Heart right ventricle (tissue), 16 donors: ENCODE measurements at places on chromosomes 11 and 22. TPM values are rescaled to one million over a fixed set of nuclear protein-coding genes. Genes with fewer than 3 reads are reported as not detected.

GRCh38 chr22:17087498-17088131, 2.8 kb downstream of the IL17RA start:
- DNase-seq: no peak

DNA sequence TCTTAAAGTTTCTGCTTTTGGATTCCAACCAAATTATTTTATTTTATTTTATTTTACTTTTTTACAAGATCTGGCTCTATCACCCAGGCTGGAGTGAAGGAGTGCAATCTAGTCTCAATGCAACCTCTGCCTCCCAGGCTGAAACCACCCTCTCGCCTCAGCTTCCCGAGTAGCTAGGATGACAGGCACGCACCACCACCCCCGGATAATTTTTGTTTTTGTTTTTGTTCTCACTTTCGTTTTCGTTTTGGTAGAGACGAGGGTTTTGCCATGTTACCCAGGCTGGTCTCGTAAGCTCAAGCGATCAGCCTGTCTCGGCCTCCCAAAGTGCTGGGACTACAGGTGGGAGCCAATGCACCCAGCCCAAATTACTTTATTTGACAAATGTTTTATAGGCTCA, 219.8 kb downstream of the ETS1 start:
- DNase-seq: no peak

- no peak for DNase-seq
Observed at GRCh38 chr22:35866651-35867050, 149.0 kb downstream of the APOL5 start.

GGTLC2 gene
- polyA plus RNA-seq: not detected

- no peak for DNase-seq
Observed at GRCh38 chr11:27991736-27992135, 116.2 kb downstream of the KIF18A start.

DNA sequence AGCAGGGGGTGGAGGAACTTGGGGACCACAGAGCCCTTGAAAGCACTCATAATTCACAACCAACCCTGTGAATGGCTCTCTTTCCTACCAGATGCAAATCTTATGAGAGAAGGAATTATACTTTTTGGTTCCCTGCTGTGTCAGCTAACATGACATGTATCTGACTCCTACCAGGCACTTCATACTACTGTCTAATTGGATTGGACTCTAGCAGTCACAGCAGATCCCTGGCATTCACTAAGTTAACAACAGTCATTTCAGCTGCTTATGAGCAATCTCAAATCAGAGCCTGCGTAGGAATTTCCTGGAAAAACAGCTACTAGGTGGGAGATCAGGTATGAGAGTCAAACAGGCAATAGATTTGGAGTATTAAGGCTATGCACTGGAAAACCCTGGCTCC, 11.1 kb upstream of the ENDOD1 start:
- no peak for DNase-seq

DNA sequence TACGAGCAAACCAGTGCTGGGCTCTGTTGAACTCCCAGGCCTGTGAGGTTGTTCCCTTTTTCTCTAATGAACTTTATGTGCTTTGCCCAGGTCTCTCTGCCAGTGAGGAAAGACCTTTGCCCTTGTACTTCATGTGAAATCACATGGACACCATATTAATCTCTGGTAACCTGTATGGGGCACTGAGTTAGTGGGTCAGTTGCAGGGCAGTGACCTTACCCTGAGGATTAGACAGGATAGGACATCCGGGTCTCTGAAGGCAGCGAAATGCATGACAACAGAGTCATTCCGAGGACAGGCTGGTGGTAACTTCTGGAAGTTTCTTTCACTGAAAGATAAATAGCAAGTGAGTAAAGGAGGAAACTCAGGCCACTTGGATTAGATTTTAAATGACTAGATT, 93.7 kb downstream of the ZBTB16 start:
- DNase-seq: no peak

DNA sequence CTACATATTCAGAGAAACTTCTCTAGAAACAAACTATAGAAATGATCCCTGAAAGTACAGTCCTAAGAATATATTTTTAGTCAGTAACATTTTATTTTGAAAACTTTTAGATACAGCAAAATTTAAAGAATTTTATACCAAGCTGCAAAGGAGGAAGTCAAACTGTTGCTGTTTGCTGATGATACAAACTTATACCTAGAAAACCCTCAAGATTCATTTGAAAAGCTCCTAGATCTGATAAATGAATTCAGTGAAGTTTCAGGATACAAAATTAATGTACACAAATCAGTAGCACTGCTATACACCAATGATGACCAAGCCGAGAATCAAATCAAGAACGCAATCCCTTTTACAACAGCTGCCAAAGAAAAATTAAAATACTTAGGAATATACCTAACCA, 10.1 kb downstream of the ZBTB44 start:
- no peak for DNase-seq

DNA sequence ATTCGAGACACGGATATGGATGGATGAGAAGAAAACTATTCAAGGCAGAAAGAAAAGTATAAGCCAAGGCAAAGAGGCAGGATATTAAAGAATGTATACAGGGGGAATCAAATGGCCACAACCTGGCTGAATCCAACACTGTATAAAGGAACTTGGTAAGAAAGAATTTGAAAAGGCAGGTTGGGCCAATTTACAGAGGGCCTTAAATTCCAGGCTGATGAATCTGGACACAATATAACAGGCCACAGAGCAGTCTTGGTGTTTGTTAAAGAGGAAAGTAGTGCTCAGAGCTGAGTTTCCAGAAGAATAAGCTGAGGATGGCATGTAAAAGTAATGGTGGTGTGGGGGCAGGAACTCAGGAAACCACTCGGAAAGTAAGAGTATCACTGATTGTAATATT, 72.3 kb upstream of the POU2AF2 start:
- DNase-seq: no peak

DNA sequence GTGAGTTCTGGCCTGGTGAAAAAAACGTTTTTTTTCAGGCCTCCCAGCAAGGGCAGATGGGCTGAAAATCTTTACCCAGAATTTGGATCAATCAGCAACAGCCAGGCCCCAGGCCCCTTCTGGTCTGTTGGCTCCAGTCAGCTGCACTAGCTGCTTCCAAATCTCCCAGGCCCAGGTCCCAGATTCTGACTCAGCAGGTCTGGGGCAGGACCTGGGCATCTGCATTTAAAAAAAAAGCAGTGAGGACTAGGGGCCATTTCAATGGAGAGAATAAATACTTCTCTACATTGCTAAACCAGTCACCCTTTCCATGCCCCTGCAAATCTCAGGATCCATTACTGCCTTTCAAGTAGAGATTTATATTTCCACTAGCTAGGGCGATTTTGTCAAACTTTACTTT, 4.3 kb downstream of the SLC15A3 start:
- no peak for DNase-seq

GRCh38 chr11:88402192-88402715, 64.7 kb upstream of the CTSC start:
- DNase-seq: no peak

DNA sequence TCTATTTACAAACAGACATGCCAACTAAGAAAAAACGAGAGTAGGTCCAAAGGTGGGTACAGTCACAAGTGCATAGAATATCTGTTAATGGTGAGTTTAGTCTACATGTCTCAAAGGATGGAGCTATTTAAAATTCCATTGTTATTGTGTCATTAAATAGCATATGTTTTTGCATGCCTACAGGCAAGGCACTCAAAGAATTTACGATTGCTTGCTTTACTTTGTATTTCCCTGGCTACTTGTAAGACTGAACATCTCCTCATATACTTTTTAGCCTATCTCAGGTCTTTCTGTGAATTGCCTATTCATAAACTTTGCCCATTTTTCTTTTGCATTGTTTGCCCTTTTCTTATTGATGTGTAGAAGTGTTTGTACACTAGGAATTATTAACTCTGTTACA, 39.7 kb downstream of the DEUP1 start:
- DNase-seq: no peak

- DNase-seq: no peak
Observed at GRCh38 chr11:126337474-126338241, 17.8 kb upstream of the ST3GAL4 start.

DNA sequence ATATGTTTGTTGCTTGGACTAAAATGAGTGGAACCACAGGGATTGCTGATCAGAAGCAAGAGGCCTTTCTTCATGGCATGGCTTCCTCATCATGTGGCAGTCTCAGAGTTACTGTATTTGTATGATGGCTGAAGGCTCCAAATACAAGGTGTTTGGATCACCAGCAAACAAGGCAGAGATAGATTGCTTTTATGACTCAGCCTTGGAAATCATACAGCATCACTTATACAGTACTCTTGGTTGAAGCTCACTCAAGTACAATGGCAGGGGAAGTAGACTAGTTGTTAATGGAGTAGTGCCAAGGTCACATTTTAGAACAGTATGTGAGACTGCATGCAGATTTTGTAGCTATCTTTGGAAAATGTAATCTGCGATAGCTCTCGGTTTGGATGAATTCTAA, 16.6 kb downstream of the CAPRIN1 start:
- DNase-seq: peak; percentile 4

GRCh38 chr11:69670158-69670845, 4.9 kb downstream of the LTO1 start:
- peak; percentile 88 for DNase-seq
